ENCODE measurements at places on chromosomes 2 and 18. TPM values are rescaled to one million over a fixed set of nuclear protein-coding genes. Genes with fewer than 3 reads are reported as not detected.

Gene NEURL3
- total RNA-seq, result not detected

Gene PROKR1
- total RNA-seq, result not detected

Gene PLEKHH2
- total RNA-seq, result 0.28 TPM

Gene THSD7B
- not detected for total RNA-seq

Gene TSHZ1
- total RNA-seq, result 4.5 TPM

Gene DARS1
- total RNA-seq, result 59.0 TPM

Gene SPP2
- total RNA-seq, result not detected

Gene REG1B
- not detected for total RNA-seq

Gene NPAS2
- total RNA-seq, result 5.8 TPM

Gene MAL
- total RNA-seq, result not detected

Gene B3GNT7
- 0.09 TPM for total RNA-seq

Gene STARD6
- total RNA-seq, result not detected

Gene ARID5A
- total RNA-seq, result 7.7 TPM

Gene ATG4B
- total RNA-seq, result 75.1 TPM

Gene NEB
- total RNA-seq, result 0.45 TPM

Gene DAPL1
- not detected for total RNA-seq

Gene IL36G
- not detected for total RNA-seq

Gene HK2
- total RNA-seq, result 14.9 TPM

Gene AQP12B
- total RNA-seq, result not detected

Gene ACKR3
- total RNA-seq, result 14.4 TPM

Gene NRBP1
- total RNA-seq, result 107 TPM

Gene MROH2A
- total RNA-seq, result not detected

Gene CRACDL
- total RNA-seq, result 8.7 TPM

Gene RSAD2
- 0.19 TPM for total RNA-seq

Gene DLGAP1
- 0.09 TPM for total RNA-seq

Gene LINC00305
- not detected for total RNA-seq

Gene CNDP1
- total RNA-seq, result not detected

Gene ITPRIPL1
- 0.75 TPM for total RNA-seq

Gene PDIA6
- total RNA-seq, result 396 TPM

Gene LHCGR
- not detected for total RNA-seq

Gene SPHKAP
- not detected for total RNA-seq

Gene RGPD3
- total RNA-seq, result 0.09 TPM

Gene NEUROD1
- not detected for total RNA-seq

Gene HTR2B
- 1.2 TPM for total RNA-seq

Gene TTC21B
- total RNA-seq, result 34.4 TPM

Gene MORN2
- 16.8 TPM for total RNA-seq

Gene SLC9A4
- total RNA-seq, result not detected

Gene ZNF892
- 7.2 TPM for total RNA-seq

Gene LRP1B
- total RNA-seq, result 0.18 TPM

Gene ACADL
- total RNA-seq, result not detected

Gene CRYGC
- not detected for total RNA-seq

Gene PDCD1
- not detected for total RNA-seq

Gene CREG2
- total RNA-seq, result 0.72 TPM

Gene ELOA2
- total RNA-seq, result not detected

Gene NTSR2
- not detected for total RNA-seq

Gene CAPN13
- total RNA-seq, result not detected

Gene RFTN2
- 3.8 TPM for total RNA-seq

Gene DNER
- total RNA-seq, result 0.09 TPM

Gene GCG
- not detected for total RNA-seq

Gene ACP1
- 97.0 TPM for total RNA-seq
